ENCODE measurements at places on chromosomes 6 and 20.

- DNase-seq = no peak
These were observed 7.5 kb upstream of the KIAA1755 start for GRCh38 chr20:38267901-38268514.

DNA sequence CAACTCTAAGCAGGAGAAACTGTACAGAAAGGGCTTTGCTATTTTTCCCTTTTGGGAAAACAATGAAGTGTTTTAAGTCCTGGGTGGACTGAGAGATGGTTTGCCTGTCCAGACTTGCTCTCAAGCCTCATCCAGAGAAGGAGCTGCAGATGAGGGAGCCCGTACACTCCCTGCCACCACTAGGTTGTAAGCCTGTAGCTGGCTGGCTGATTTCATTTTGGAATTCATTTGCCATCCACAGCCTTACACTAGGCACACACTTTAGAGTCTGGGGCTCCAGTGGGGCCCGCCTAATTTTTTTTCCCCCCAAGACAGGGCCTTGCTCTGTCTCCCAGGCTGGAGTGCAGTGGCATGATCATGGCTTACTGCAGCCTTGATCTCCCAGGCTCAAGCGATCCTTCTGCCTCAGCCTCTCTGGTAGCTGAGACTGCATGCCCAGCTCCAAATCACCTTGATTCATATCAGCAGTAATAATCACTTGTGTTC is 28.4 kb downstream of the POFUT1 start:
- no peak for DNase-seq

GRCh38 chr20:31605902-31606803 is 1.1 kb downstream of the ID1 start:
- no peak for DNase-seq

DNA sequence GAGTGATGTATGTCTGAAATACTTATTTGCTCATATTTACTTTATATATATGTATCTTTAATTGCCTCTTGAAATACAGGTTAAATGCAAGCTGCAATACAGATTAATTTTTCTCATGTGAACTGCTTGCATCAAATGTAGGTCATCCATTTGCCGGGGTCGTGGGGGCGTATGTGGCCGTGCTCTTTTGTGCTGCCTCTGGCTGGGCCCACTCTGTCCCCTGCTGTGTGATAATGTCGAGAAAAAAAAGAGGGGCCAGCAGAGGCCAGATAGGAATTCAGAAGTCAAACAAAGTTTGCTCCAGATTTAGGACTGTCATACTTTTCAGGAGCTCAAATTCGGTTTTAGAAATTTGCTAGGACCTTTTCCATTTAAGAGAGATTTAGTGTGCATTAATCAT is 459.6 kb upstream of the SOX4 start:
- DNase-seq = no peak

Measured in NCI-H446 (cell line).